ENCODE measurements at places on chromosomes 2 and 18. TPM values are rescaled to one million over a fixed set of nuclear protein-coding genes. Genes with fewer than 3 reads are reported as not detected.

SMAD7 gene
- 10.3 TPM for total RNA-seq

STPG4 gene
- total RNA-seq, result not detected

SLC5A7 gene
- not detected for total RNA-seq

SERPINB13 gene
- not detected for total RNA-seq

MYCN gene
- total RNA-seq, result not detected

CYP27A1 gene
- 3.7 TPM for total RNA-seq

NAPG gene
- total RNA-seq, result 13.5 TPM
